NCI-H748 treated with DMSO at 0.1 percent for 48 hours (cell line): ENCODE measurements at places on chromosomes 7 and 10.

DNA sequence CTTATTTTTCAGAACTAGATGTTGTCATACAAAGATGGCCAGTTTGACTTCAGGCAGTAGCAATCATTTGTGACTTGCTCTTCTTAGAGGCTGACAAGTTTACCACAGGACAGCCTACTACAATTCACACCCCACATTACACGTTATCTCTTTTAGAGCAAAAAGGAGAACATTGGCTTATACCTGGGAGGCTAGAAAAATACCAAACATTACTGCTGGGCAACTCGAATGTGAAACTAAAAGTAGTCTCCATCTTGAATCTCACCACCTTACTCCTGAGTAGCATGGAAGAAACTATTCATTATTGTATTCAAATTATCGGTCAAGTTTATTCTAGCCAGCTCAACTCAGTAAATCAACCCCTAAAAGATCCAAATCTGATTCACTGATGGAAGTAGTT, 90.7 kb upstream of the TMEM26 start:
- DNase-seq: no peak

DNA sequence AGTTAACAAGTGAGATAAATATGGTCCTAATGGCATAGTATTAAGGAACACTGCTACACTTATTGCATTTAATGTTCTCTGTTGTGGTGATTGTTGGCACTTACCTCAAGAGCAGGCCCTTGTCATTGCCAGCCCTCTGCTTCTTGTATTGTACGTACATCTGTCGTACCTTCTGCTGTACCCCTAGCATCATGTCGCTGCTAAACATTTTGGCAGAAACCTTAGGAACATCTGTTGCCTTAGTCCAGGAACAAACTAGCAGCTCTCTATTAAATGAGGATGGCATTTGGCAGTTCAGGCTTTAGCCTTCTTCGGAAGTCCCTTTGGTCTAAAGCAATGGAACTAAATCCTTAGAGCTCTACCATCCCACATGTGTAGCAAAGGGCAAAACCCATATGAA, 47.6 kb downstream of the PRKG1 start:
- DNase-seq: no peak

- no peak for DNase-seq
These were observed 131.3 kb downstream of the EBF3 start for GRCh38 chr10:129832573-129833467.

GRCh38 chr7:47875998-47876744, 72.1 kb downstream of the PKD1L1 start:
- no peak for DNase-seq

DNA sequence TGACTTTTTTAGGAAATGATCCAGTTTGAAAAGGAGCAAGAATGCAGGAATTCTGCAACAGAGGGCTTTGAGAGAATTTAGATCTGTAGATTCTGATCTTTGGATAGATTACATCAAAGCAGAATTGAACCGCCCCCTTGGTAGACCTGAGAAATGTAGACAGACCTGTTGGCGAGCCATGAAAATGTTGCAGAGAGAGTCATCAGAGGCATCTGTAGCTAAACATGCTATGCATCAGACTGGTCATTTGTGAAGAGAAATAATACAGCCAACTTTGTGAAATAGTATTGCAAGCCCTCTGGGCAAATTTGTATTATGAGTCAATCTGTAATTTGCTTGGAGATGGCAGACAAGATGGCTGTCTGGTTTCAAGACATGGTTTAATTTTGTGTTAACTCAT, 4.3 kb upstream of the C1GALT1 start:
- no peak for DNase-seq

DNA sequence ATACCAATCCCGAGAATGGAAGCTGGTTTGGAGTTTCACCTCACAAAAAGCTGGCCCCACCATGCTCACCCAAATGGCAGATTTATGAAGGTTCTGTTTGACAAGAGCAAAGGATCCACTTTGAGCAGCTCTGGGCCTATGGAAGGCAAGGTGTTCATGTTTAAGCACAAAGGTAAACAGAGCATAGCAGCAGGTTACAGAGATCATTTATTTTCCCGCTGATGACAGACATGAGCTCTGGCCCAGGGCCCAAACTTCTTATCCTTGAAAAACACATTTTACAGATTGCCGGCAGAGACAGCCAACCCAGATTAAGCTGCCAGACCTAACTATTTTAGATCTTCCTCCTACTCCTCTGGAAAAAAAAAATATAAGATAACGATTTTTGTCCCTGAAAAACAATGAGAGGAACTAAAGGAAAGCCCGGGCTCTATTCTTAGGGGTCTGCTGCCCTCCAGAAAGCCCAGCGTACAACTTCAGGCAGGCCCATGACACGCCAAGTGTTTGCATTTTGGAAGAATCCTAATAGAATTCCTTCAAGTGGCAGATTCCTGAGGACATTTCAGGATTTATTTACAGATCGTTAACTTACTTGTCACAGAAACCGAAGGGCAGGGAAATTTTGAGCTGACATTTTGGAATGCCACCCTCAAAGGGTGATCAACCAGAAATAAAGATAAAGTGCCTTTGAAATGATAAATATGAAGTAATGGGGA, 40.0 kb downstream of the SYPL1 start:
- peak; percentile 78 for DNase-seq

- DNase-seq: peak; percentile 3
These were observed 851.5 kb upstream of the COBL start for GRCh38 chr7:52168085-52168484.

DNA sequence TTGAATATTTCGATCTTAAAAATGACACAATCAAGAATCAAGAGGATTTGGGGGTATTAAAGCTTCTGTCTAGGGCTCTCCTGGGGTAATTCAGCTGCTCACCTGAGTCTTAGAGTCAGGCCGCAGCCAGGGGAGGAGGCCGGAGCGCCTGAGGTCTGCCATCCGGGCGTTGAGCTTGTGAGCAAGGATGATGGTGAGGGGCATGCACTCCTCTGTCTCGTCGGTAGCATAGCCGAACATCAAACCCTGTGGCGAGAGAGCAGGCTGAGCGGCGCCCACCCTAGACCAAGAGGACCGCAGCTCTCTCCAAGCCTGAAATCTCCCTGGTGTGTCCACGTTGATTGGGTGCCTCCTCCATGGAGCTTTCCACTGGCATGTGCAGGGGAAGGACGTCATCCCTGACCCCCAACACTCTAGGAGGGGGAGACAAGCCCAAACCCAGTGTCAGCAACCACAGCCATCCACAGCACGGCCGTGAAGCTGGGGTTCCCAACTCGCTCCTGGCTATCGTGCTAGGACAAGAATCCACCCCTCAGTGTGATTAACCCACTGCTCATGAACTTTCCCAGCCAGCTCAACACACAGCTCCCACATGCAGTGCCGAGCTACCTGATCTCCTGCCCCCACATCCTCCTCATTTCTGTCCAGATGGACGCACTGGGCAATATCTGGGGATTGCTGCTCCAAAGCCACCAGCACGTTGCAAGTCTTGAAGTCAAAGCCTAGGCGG, 9.2 kb downstream of the MAT1A start:
- DNase-seq: no peak

DNA sequence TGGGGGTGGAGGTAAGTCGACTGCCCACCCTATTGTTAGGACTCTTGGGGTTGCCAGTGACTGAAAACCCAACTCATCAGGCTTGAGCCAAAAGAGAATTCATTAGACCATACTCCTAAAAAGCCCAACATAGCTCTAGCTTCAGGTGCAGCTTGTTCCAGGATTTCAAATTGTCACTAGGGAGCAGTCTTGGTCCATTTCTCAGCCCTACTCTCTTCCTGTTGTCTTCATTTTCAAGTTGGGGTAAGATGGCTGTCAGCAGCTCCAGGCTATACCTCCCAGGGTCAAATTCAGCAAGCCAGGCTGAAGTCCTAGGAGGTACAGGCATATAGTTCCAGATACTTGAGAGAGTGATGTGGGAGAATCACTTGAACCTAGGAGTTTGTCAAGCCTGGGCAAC, 14.9 kb upstream of the COL13A1 start:
- DNase-seq: no peak

DNA sequence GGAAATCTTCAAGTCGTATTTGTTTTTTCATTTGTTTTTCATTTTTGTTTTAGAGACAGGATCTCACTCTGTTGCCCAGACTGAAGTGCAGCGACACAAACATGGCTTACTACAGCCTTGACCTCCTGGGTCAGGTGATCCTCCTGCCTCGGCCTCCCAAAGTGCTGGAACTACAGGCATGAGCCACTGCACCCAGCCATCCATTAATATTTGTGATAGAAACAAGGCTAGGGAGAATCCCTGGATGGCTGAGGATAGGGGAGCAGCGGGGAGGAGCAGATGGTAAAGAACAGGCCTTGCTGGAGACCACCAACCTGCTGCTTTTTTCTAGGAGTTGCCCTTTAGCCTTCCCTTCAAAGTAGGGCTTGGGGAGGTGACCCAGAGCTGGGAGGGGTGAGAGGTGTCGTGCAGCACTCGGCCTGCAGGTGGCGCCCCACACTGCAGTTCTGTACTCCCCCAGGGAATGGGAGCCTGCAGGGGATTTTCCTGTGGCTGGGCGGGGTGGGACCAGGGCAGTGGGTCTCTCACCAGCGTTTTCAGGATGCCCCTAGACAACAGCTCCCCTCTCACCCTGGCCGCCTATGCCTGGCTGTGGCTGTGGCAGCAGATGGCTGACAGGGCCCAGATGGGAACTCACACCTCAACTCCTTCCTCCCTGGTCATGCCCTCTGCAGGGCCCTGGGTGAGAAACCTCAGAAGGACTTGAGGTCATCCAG, 12.6 kb upstream of the CDH23 start:
- DNase-seq: no peak

DNA sequence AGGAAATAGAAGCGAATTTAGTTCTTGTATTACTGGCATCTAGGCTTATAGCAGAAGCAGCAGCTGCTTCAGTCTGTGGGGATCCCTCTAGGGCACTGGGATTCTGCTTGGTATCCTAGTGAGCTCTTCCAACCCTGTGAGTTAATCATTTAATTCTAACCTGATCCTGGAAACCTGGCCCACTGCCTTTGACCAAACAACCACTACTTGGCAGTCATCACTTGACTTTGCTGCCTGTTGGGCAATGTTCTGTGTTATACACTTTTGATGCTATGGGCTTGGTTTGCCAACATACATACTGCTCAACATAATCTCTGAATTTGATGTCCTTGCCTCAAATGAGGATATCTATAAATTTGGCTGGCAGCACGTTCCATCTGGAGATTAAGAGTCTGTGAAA, 813.4 kb downstream of the ANKRD7 start:
- DNase-seq: no peak

GRCh38 chr7:108463613-108464012, 7.4 kb upstream of the NRCAM start:
- no peak for DNase-seq

GRCh38 chr7:41466760-41467384, 236.0 kb downstream of the INHBA start:
- DNase-seq: no peak

GRCh38 chr10:87706731-87707130, 47.1 kb downstream of the PAPSS2 start:
- no peak for DNase-seq

GRCh38 chr7:94069162-94069739, 65.1 kb upstream of the BET1 start:
- no peak for DNase-seq

DNA sequence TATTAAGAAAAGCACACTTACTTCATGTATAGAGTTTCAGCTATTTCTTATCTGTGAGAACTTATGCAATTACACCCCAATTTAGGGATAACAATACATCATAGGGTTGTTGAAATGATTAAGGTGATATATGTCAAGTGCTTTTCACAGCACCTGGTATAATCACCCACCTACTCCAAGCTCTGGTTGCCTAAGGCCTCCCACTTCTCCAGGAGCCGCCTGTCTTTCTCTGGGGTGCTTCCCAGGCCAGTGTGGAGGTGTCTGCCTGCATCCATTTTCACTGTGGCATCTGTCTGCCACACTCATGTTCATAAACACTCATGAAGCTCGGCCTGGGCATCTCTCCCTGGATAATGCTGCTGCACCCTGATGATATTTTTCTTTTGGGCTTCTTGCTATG, 250.3 kb downstream of the STK31 start:
- DNase-seq: no peak

DNA sequence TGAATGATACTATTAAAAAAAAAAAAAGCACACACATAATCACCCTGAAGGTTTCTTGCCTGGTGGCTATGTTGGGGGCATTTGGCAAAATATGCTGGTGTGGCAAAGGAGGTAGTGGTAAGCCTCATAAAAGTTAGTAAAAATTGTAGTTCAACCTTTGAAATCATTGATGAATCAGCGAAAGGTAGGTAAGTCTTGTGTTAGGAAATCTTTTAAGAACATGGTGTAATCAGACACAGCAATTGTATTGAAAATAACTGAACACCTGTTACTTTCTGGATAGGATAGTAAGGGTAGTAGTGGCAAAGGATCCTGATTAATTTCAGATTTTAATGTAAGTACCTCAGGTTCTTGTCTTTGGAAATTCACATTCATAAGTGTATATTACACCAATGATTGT, 40.9 kb downstream of the CALML5 start:
- DNase-seq: no peak

DNA sequence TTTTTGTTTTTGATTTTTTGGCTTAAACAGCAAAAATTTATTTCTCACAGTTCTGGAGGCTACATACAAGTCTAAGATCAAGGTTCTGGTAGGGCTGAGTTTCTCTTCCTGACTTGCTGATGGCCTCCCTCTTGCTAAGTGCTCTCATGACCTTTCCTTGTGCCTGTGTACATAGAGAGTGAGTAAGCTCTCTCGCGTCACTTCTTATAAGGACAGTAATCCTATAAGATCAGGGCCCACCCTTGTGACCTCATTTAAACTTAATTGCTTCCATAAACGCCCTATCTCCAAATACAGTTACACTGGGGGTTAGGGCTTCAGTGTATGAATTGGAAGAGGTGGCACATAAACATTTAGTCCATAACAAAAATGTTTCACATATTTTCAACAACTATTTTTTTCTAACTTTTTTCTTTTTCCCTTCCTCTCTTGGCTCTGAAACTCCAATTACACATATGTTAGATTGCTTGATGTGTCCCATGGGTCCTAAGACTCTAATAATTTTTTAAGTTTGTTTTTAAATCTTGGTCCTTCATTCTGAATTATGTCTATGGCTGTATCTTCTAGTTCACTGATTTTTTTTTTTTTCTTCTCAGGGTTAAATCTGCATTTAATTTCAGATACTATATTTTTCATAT, 149.8 kb downstream of the HBP1 start:
- DNase-seq: no peak

DNA sequence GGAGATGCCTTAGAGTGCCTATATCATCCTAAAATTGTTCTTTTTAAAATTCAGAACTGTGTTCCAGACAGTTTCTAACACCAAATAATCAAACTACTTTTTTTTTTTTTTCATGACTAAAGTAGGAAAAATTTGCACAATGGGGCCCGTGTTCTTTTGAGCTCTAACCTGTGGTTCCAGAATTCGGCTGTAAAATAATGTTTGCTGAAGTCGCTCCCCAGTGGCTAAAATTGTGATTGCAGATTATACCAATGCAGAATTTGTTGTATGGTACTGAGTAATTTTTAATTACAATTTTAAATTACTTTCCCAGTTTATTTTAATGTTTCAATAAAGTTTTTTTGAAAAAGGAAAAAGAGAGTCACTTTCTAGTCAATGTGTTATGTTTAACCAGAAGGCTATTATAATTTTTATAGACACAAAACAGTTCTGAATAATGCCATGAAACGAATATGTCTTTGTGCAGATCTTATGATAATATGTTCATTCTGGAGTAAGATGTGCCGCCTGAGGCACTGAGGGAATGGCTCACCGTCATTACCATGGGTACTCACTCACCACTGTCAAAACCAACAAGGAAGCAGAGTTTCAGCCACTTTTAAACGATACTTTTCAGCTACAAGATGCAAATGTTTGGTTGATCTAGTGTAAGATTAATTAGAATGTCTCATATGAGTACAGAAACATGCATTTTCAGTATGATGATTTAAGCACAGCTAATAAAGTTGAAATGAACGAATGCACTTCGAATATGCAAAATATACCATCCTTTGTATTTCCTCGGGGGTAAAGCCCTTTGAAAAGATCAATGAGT, 173.6 kb downstream of the PRKCQ start:
- DNase-seq: no peak
